ENCODE measurements at places on chromosomes 5 and 9. TPM values are rescaled to one million over a fixed set of nuclear protein-coding genes. Genes with fewer than 3 reads are reported as not detected.
A peak's percentile ranks its signal among the peaks of the same experiment; 100 is the strongest.

DNA sequence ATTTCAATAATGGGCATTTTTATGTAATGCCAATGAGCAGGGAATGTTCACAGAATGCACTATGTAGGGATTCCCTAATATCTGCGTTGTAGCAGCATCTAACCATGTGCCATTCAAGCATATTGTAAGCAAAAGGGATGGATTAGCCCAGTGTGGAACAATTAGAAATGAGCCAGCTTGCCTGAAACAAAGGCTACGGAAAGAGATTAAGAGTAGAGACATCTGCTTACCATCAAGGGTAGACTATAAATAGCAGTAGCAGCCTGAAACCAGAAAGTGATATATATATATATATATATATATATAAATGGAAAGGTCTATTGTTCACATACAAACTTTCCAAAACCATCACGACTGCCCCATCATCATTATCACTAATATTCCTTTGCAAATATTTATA is 31.9 kb upstream of the CEP120 start:
- no peaks in the 10 kb centered on the region for H3K4me1 ChIP-seq
- no peaks in the 10 kb centered on the region for H3K27me3 ChIP-seq
- DNase-seq, result no peak
- H3K36me3 ChIP-seq, result no peaks in the 10 kb centered on the region
- H3K4me3 ChIP-seq, result no peak overlapping the region

DNA sequence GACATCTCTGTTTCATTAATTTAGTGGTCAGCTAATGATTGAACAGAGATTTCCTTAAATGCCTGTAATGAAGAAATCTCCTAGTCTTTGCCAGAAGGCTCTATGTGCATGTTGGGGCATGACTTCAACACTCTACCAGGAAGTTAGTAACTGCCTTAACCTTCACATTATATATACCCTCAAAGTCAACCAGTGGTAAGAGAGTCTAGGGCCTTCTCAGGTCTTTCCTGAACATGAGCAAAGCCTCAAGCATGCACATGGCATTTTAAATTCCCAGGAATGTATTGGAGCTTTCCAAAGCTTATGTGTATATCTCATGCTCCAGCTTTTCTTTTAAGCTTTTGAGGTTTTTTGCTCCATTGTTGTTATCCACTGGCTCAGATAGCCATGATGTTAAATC is 388.3 kb downstream of the ARRDC3 start:
- no peak overlapping the region for H3K4me3 ChIP-seq
- no peaks in the 10 kb centered on the region for H3K4me1 ChIP-seq
- H3K36me3 ChIP-seq, result no peaks in the 10 kb centered on the region

- no peak overlapping the region for H3K27ac ChIP-seq
- H3K4me1 ChIP-seq, result no peaks in the 10 kb centered on the region
- H3K4me3 ChIP-seq, result no peak overlapping the region
- H3K27me3 ChIP-seq, result no peaks in the 10 kb centered on the region
These were observed 119.4 kb upstream of the MVB12B start for GRCh38 chr9:126207256-126207655.

DNA sequence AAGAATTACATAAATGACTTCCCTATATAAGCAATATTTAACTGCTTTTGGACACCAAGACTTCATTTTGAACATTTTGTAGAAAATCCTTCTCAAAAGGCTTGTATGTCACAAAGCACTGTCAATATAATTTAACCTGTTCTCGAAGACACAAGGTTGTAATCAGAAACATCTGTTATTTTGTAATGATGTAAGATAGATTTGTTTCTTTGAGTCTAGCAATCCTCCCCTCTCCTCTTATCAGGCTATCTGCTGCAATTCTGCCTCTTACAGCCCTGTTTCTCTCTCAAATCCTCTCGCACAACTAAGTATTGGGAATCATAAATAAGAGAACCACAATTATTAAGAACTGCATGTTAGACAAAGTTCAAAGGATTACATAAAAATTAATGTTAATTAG is 18.6 kb upstream of the TARS1 start:
- no peak overlapping the region for H3K27ac ChIP-seq
- no peaks in the 10 kb centered on the region for H3K36me3 ChIP-seq
- H3K27me3 ChIP-seq, result no peaks in the 10 kb centered on the region
- no peaks in the 10 kb centered on the region for H3K4me1 ChIP-seq

DNA sequence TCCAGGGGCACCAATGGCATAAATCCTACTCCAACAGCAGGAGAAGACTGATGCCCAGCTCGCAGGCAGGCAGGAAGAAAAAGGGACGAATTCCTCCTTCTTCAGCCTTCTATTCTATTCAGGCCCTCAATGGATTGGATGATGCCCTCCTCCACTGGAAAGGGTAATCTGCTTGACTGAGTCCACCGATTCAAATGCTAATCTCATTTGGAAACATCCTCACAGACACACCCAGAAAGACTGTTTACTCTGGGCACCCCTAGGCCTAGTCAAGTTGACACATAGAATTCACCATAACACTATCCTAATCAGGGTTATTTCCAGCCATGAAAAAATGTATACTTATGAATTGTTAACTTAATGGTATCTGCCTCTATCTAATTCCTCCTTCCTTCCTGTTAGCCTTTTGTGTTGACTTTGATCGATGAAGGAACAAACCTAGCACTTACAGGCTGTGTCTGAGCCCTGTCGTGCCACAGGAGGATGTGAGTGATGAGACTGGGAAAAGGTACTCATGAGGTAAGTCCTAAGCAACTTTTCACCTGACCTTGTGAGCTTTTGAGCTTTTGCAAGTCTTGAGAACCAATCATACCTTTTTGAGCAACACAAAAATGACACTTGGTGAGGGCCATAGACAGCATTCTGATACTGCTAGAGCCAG is 36.5 kb downstream of the FOXD1 start:
- no peak for DNase-seq
- no peaks in the 10 kb centered on the region for H3K36me3 ChIP-seq
- H3K4me1 ChIP-seq, result no peaks in the 10 kb centered on the region
- H3K27me3 ChIP-seq, result no peaks in the 10 kb centered on the region
- no peak overlapping the region for H3K4me3 ChIP-seq

DNA sequence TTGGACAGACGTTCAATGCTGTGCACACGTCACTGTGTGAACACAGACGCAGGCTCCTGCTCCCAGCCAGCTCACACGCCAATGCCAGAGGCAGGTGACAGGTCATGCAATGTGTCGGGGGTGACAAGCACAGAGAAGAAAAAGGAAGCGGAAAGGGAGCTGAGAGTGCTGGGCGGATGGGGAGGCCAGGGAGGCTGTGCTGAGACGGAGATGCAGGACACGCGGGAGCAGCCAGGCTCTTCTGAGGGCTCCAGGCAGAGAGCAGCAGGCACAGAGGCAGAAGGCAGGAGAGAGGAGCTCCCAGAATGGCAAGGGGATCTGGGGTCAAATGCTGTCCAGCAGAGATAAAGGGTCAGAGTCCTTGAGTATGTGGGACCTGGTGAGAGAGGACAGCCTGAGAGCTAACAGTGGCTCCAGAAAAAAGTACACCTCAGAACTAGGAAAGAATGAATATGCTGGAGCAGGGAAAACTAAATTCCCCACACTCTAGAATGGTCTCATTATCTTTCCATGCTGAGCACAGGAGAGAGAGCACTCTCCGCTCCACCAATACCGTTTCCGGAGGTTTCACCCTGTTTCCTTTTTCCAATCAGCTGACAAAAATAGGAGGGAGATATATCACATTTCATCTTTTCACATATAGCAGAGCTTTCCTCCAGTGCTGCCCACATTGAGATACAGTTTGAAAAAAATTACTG is 32.8 kb upstream of the NSMF start:
- peaks cover 4% of the 10 kb centered on the region for H3K36me3 ChIP-seq
- no peaks in the 10 kb centered on the region for H3K4me1 ChIP-seq
- DNase-seq, result no peak
- no peak overlapping the region for H3K4me3 ChIP-seq
- H3K27me3 ChIP-seq, result no peaks in the 10 kb centered on the region
- no peak overlapping the region for H3K27ac ChIP-seq

DNA sequence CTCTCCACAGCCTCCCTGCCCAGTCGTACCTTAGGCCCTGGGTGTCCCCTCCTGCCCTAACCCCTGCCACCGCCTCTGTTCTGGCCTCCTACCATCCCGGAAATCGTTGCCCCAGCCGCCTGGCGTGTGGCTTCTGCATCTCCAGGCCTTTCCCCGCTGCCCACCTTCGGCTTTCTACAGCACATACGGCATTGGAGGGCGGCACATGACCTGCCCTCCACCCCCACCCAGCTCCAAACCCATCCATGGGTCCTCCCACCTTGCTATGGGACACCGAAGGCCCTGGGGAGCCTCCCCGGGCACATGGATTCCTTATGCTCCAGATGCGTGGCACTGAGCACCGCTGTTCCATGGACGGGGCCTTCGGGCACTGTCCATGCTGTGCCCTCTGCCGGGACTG is 32.0 kb downstream of the FGF18 start:
- H3K27me3 ChIP-seq, result peaks cover 3% of the 10 kb centered on the region
- H3K4me1 ChIP-seq, result no peaks in the 10 kb centered on the region
- peak overlapping the region; percentile 76 for H3K27ac ChIP-seq
- no peak for DNase-seq
- no peak overlapping the region for H3K4me3 ChIP-seq

GRCh38 chr5:141349917-141350619 is at the start of gene PCDHGB1:
TSS of gene PCDHGB1 (plus strand) at chr5:141350099. CDS start at chr5:141350261, 162 bp downstream.
- H3K27ac ChIP-seq, result no peak within 1 kb of the TSS
- no peak for DNase-seq
- H3K36me3 ChIP-seq, result no peaks in the 10 kb centered on the region
- H3K4me3 ChIP-seq, result no peak within 1 kb of the TSS
- no peaks in the 10 kb centered on the region for H3K27me3 ChIP-seq

Gene BTNL3
- 122 TPM for total RNA-seq

Gene DNAI1
- not detected for total RNA-seq

Gene CLIC3
- total RNA-seq, result not detected

Gene IFNE
- total RNA-seq, result 5.5 TPM

GRCh38 chr9:97737429-97737828 is 40.3 kb upstream of the XPA start:
- no peak overlapping the region for H3K4me3 ChIP-seq
- no peaks in the 10 kb centered on the region for H3K4me1 ChIP-seq
- H3K27me3 ChIP-seq, result no peaks in the 10 kb centered on the region
- DNase-seq, result no peak

GRCh38 chr9:72428329-72428728 is 63.3 kb upstream of the ZFAND5 start:
- no peak overlapping the region for H3K4me3 ChIP-seq
- no peaks in the 10 kb centered on the region for H3K36me3 ChIP-seq
- no peaks in the 10 kb centered on the region for H3K27me3 ChIP-seq
- no peaks in the 10 kb centered on the region for H3K4me1 ChIP-seq
- H3K27ac ChIP-seq, result no peak overlapping the region

GRCh38 chr5:21792748-21793147 is 1060.4 kb downstream of the CDH12 start:
- no peak overlapping the region for H3K4me3 ChIP-seq
- no peak overlapping the region for H3K27ac ChIP-seq
- no peaks in the 10 kb centered on the region for H3K27me3 ChIP-seq
- no peaks in the 10 kb centered on the region for H3K36me3 ChIP-seq
- DNase-seq, result no peak

DNA sequence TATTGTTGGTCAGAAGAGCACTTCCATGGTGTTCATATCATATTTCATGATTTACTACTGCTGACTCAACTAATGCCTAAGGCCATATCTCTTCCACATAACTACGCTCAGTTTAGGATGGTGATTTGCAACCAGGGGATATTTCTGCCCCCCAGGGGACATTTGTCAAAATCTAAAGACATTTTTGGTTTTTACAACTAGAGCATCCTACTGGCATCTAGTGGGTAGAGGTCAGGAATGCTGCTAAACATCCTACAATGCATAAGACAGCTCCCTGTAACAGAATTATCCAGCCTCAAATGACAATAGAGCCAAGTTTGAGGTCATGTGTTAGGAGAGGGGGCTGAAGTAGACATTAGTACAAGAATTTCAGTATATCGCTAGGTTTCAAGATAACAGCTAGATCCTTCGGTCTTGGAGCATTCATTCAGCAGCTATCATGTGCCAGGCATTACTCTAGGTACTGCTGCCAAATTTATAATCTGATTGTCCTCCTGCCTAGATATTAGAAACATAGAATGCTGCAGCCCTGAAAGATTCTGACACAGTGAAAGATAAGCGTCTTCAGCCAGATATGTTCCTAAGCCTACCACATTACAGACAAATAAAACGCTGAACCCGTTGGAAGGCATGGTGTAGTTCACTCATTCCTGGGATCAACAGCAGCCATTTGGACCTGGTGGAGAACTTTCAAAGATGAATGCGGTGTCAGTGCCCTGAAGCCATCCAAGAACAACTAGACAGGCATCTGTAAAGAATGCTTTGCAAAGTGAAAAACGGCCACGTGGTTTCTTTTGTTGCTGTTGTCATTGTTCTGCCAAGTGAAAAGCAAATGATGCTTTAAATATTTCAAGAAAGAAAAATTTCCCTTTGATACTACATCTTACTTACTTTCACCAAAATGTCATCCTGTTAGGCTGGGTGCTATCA is 55.5 kb upstream of the FST start:
- no peak overlapping the region for H3K27ac ChIP-seq
- H3K36me3 ChIP-seq, result no peaks in the 10 kb centered on the region
- no peak for DNase-seq

Gene TMEFF1
- not detected for total RNA-seq

Gene PHF24
- not detected for total RNA-seq

- DNase-seq, result no peak
- H3K27me3 ChIP-seq, result no peaks in the 10 kb centered on the region
- H3K4me3 ChIP-seq, result no peak overlapping the region
- H3K4me1 ChIP-seq, result no peaks in the 10 kb centered on the region
- H3K27ac ChIP-seq, result no peak overlapping the region
These were observed 142.0 kb downstream of the HSPA4 start for GRCh38 chr5:133193794-133194193.

DNA sequence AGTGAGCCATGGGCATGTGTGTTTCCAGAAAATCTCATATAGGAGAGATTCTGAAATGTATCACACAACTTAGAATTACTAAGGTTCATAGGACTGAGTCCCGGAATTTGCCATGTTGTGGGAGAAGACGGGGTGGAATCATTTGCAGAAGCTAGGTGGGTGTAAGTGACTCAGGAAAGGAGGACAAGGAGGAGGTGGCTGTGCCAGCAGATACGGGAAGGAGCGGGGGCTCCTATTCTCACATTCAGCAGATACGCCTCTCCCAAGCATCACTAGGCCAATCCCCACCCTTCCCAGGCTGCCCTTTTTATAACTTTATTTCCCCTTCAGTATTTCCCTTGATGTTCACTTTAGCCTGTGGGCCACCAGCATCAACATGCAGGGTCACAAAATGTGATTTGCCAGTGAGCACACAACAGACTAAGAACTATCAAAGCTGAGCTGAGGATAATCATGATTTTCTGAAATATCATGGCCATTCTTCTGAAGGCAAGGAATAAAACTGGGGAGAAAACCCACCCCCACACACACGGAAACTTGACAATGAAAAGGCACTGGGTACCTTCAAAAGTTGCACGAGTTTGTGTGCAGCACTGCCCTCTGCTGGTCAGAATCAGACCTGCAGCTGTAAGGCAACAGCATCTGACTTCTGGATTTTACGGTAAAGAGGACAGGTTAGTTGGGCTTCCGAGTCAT is 133.2 kb downstream of the MTX3 start:
- DNase-seq, result peak; percentile 74
- no peak overlapping the region for H3K4me3 ChIP-seq
- H3K27ac ChIP-seq, result no peak overlapping the region
- no peaks in the 10 kb centered on the region for H3K36me3 ChIP-seq
- no peaks in the 10 kb centered on the region for H3K4me1 ChIP-seq
- H3K27me3 ChIP-seq, result no peaks in the 10 kb centered on the region

Gene SIGMAR1
- total RNA-seq, result 63.5 TPM

Data from Peyer's patch (tissue), 4 donors.